ENCODE measurements at places on chromosomes 4 and X. TPM values are rescaled to one million over a fixed set of nuclear protein-coding genes. Genes with fewer than 3 reads are reported as not detected.

- no peak for DNase-seq
These were observed 1666.4 kb upstream of the IGFBP7 start for GRCh38 chr4:58776627-58777026.

- DNase-seq: no peak
These were observed 37.2 kb downstream of the RTL9 start for GRCh38 chrX:110395877-110396276.

DNA sequence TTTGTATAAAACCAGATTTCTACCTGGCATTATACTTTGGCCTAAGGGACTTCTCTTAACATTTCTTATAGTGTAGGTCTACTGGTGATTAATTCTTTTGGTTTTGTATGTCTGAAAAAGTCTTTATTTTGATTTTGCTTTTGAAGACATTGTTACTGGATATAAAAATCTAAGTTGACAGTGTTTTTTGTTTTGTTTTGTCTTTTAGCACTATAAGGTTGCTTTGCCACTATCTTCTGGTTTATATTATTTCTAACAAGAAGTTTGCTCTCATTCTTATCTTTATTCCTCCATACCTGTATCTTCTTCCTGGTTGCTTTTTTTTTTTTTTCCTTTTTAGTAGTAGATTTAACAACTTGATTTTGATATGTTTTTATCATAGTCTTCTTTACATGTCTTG is 76.0 kb downstream of the ING2 start:
- DNase-seq: no peak

DNA sequence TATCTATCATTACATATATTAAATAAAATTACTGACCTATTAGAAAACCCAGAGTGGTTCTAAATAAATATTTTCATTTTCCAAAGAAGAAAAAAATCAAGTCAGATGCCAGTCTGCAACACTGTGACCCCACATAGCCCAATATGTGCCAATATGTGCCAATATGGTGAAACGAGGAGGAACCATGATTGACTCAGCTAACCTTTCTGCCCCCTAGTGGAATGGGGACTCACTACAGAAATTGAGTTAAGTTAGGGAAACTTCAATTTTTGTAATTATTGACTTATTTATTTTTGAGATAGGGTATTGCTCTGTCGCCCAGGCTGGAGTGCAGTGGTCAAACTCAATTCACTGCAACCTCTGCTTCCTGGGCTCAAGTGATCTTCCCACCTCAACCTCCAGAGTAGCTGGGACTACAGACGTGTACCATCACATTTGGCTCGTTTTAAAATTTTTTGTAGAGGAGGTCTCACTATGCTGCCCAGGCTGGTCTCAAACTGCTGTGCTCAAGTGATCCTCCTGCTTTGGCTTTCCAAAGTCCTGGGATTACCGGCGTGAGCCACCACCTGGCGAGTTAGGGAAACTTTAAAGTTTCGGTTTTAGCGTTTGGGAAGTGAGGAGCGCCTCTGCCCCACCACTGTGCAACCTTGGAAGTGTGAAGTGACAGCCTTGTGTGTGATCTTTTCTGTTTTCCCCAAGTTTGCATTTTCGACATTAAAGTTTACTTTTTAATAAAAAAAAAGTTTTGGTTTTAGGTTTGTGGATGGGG is 116.8 kb upstream of the SHISA3 start:
- DNase-seq: peak; percentile 35

- DNase-seq: peak; percentile 81
These were observed 1.7 kb upstream of the PRRG1 start for GRCh38 chrX:37347420-37347819.

DNA sequence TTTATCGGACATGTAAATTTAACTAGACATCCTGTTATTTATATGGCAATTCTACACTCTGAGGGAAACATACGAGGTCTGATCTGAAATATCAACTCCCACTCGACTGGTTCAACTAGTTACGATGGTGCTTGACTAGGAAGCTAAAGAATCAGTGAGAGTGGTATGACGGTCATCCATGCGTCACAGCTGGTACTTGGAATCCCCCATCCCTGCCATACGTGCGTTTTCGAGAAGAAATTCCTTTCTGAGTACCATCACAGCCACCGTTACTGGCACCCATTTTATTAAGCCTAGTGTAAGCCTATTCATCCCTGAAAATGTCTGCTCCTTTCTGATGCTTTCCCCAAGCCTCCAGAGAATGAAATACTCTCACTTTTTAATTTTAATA is 695 bp upstream of the PIGA start:
- DNase-seq: peak; percentile 26

- no peak for DNase-seq
These were observed 1494.9 kb upstream of the AGA start for GRCh38 chr4:178937130-178937529.

DNA sequence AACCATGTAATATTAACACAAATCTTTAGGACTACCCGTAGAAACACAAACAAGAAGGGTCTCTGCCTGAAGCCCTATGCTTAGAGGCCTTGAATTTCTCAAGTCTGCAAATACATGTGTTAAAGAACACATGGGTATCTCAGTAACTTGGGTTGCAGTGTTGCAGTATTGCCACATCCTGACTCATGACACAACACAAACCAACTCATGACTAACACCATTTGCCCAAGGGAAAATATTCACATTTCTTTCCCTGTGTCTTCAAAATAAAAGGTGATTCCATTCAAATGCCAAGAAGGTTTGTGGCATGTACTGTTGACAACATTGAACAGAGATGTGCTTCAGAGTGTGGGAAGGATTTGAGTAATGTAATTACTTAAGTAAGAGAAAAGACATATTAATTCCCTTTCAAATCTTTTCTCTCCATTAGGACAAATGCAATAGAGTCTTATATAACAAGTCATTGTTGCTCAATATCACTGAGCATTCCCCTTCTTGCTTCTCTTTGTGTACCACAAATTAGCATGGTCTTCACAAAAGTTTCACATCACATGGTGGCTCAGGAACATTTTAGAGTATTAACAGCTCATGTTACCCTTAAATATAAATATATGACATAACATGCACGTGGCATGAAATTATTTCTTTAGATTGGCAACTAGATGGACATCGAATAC is 487.1 kb downstream of the STPG2 start:
- DNase-seq: no peak

DNA sequence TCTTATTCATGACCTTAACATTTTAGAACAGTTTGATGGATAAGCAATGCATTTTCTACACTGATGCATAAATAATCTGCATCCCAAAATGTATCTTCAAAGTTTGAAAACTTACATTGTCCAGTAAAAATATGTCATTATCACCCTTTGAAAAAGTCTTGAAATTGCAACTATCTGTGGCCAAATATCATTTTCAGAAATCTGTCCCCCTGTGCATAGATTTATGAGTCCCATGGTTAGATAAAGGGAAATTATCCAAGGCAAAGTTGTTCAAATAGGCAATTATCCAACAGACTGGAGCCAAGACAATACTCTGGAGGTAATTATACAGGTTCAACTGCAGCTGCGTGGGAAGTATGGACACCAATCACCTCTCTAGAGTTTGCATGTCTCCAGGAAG is 182.5 kb upstream of the INTU start:
- DNase-seq: no peak

DNA sequence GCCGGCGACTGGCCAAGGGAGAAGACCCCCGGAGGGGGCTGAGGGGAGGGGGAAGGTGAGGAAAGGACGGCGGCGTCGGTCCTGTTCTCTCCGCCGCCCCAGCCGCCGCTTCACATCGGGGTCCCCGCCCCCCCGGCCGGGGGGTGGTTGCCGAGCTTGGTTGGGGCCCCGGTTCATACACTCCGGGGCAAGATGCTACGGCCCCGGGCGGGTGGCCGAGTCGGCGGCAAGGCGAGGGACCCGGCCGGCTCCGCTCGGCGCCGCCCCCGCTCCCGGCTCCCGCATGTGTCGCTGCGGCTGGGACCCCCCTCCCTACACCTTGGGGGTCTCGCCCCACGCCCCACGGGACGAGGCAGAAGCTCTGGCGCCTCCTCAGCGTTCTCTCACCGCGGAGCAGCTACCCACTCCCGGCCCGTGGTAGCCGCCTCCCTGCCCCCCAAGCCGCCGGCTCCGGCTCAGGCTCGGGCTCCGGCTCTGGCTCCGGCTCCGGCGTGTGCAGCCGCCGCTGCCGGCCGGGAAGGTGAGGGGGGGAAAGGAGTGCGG is 461 bp downstream of the FBXW7 start:
- DNase-seq: no peak

GRCh38 chrX:11364835-11365234 is 71.6 kb downstream of the AMELX start:
- DNase-seq: no peak

- peak; percentile 90 for DNase-seq
These were observed 23.8 kb upstream of the PLK4 start for GRCh38 chr4:127856813-127857447.

- no peak for DNase-seq
These were observed 3.3 kb downstream of the RELL1 start for GRCh38 chr4:37682701-37683401.

- no peak for DNase-seq
These were observed 172.0 kb downstream of the AASDH start for GRCh38 chr4:56215141-56215783.

- DNase-seq: no peak
These were observed 180.4 kb upstream of the HHIP start for GRCh38 chr4:144465546-144465945.

DNA sequence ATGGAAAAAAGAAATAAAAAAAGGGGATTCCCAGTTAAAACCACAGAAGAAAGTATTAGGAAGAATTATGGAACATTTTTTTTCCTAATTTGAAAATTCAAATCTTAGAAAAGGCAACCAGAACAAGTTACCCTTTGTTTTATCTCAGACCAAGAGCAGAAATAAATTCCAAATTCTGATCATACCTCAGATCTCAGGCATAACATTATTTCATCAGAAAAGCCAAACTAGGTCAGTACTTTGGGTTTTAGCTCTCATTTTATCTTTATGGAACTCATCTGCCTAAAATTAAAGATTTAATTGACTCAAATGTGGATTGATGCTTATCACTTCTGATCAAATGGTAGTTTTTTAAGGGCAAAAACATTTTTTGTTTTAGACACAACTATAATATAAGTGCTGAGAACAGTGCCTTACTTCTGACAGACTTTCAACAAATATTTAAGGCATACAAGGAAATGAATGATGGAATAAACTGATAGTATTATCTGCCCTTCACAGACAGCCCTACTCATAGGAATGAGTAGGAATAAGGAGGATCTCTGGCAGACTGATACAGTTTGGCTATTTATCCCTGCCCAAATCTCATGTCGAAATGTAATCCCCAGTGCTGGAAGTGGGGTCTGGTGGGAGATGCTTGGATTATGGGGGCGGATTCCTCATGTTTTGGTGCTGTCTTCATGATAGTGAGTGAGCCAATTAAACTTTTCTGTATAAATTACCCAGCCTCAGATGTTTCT is 245.3 kb upstream of the PITX2 start:
- no peak for DNase-seq

DNA sequence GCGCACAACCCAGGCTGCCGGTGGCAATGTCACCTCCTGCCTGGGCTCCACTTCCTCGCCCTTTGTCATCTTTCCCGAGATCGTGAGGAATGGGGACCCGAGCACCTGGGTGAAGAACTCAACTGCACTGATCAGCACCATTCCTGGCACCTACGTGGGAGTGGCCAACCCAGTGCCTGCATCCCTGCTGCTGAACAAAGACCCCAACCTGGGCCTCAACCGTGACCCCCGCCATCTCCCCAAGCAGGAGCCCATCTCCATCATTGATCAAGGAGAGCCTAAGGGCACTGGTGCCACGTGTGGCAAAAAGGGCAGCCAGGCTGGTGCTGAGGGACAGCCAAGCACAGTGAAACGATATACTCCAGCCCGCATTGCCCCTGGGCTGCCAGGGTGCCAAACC is 32.3 kb downstream of the BCORL1 start:
- no peak for DNase-seq

- DNase-seq: no peak
These were observed 319 bp upstream of the MAGEH1 start for GRCh38 chrX:55451626-55451989.

DNA sequence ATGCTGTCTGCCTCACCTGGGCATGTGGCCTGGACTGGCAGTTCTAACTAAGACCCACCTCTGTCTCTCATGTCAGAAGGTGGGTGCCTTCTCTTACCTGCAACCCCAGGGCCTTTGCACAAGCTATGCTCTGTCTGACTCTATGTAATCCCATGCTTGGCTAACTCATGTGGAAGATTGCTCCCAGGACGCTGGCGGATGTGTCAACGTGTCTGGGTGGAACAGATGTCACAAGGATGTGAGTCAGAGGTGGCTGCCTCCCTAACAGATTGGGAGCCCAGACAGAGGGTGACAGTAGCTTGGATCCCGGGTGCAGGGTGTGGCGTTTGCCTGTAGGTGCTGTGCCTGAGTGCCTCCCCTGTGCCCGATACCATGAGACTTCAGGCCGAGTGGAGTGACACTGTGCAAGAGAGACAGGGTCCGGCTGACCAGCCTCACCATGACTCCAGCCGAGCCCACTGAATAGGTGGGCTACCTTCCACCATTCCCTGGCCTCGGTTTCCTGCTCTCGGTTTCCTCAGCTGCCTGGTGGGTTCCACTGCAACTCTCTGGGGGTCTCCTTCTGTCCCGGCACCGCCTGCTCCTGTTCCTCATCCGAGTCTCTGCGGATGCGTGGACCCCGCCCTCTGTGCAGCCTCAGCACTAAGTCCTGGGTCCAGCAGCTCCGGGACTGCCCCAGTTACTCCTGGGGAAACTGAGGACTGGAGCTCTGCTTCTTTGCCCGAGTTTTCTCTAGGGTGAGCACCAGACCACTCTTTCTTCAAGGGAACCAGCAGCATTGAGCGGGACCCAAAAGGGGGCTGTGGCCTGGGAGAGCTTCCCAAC is 11.0 kb downstream of the SH3BP2 start:
- DNase-seq: no peak

DNA sequence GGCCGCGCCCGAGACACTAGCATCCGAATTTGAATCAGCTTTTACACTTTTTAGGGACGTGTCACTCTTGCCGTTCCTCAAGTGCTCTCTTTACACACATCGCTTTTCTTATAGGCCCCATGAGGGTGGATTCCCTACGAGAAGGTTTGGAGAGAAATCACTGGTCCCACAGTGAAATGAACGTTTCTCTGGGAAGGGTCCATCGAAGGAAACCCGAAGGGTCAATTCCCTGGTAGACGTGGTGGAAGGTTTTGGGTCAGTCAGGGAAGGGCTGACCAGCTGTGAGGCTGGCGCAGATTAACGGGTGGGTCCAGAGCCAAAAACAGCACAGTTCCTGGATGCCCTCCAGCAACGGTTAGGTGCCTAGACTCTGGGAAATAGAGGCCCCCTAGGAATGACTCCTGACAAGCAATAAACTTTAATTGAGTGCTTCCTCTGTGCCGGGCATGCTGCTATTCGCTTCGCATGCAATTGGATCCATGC is 35.9 kb downstream of the ETDC start:
- DNase-seq: no peak

GRCh38 chrX:46788902-46789301 is 30.0 kb upstream of the SLC9A7 start:
- no peak for DNase-seq

PAPSS1 gene
- polyA plus RNA-seq: 40.6 TPM

GLOD5 gene
- not detected for polyA plus RNA-seq

SLC4A4 gene
- 13.9 TPM for polyA plus RNA-seq

PCDH18 gene
- 2.5 TPM for polyA plus RNA-seq

RGS12 gene
- 51.6 TPM for polyA plus RNA-seq

PPA2 gene
- 127 TPM for polyA plus RNA-seq

SCFD2 gene
- 8.3 TPM for polyA plus RNA-seq

CCSER1 gene
- polyA plus RNA-seq: 0.10 TPM

TLR3 gene
- not detected for polyA plus RNA-seq

CENPVL2 gene
- 1.6 TPM for polyA plus RNA-seq

GYG2 gene
- polyA plus RNA-seq: 58.4 TPM

GRPR gene
- polyA plus RNA-seq: 0.52 TPM
